ENCODE measurements at places on chromosomes 2 and 18.

- no peak for DNase-seq
Measured at GRCh38 chr2:151927501-151928221, 99.4 kb upstream of the ARL5A start.

DNA sequence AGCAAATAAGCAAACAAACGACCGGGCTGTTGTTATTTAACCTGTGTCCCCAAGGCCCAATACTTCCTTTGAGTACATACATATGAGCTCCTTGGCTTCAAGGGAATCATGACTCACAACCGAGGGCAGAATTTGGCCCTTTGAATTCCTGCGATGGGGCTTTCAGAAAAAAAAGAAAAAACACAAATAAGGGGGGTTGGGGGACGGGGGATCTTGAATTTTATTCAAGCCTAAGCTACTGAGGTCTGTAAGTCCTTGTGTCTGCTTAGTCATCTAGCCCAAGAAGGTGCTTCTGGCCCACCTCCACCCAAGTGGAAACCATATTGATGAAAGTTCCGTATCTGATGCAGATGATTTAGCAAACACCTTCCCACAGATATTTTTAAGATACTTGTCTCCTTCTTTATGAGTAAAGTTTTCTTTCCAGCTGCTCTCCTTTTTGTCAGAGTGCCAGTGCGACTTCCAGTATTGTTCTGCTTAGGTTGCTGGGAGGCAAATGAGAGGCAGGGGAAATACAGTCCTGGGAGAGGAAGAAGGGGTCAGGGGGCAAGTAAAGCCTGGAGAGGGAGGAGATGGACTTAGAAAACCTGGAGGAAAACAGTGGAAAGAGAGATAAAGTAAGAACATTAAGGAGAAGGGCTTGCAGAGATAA lies 169.6 kb downstream of the ZEB2 start:
- DNase-seq = no peak

DNA sequence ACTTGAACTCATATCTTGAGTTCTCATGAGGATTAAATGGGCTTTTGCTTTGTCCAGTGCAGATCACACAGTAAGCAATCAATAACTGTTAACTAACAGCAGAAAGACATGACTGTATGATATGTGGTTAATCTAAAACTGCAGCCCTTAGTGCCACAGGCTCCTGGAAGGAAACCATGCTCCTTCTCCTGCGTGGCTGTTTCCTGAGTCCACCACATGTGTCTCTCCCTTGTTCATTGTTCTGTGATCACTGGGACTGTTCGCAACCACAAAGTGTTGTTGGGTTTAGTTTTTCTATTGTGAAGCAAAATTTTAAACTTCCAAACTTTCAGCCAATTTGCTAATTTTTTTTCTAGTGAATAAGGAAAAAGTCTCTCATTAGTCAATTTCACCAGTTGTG lies 130.9 kb upstream of the PTPRM start:
- DNase-seq = no peak

DNA sequence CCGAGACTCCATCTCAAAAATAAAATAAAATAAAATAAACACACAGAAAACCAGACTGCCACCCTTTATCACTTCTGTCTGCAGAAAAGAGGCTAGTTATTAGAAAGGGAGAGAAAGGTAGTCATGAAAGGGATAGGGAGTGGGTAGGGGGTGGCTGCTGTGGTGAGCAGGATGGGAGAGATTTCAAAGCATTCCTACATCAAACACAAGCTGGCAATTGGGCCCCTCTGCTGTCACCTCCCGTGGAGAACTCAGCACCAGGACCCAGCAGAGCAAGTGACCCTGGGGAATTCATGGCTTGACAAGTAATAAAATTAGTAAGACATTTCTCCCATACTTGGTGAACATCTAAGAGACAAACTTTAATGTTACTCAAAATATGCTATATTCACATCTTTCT lies 3.7 kb upstream of the HOXD1 start:
- no peak for DNase-seq

GRCh38 chr18:33355263-33355662 lies 85.3 kb downstream of the CCDC178 start:
- no peak for DNase-seq

- DNase-seq = no peak
Measured at GRCh38 chr2:126658905-126659561, 3.1 kb downstream of the GYPC start.

GRCh38 chr2:37713258-37713700 lies 41.8 kb upstream of the CDC42EP3 start:
- DNase-seq = no peak
